ENCODE measurements at places on chromosomes 3 and 15. TPM values are rescaled to one million over a fixed set of nuclear protein-coding genes. Genes with fewer than 3 reads are reported as not detected.

Gene GCSAM
- 1.2 TPM for total RNA-seq

Gene MKRN2OS
- total RNA-seq, result 0.29 TPM

Gene CYP11A1
- 5.2 TPM for total RNA-seq

Gene C3orf62
- total RNA-seq, result 13.2 TPM

Gene FANCD2
- total RNA-seq, result 17.9 TPM
